H1 (cell line): ENCODE measurements at places on chromosomes 4 and X.

- no peak for DNase-seq
Measured at GRCh38 chr4:13963601-13964000, 336.1 kb upstream of the BOD1L1 start.

GRCh38 chr4:25927361-25928195 is 13.6 kb downstream of the SMIM20 start:
- no peak for DNase-seq

- no peak for DNase-seq
Measured at GRCh38 chr4:76272073-76272472, 20.6 kb downstream of the FAM47E start.

DNA sequence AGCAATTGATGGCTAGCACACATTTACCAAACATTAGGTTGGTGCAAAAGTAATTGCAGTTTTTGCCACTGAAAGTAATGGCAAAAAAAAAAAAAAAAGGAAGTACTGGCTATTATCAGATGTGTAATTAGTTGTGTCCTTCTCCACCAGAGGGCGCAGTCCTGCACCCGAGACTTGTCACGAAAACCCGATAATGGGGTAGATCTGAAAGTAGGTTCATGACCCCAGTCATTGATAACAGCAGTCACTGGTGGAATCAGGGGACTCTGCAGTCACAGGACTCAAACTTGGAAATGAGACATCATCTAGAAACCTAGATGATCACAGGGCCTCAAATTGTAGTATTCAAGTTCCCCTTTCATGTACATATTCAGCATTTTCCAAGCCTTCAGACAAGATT is 13.1 kb upstream of the ACOT9 start:
- no peak for DNase-seq
